ENCODE measurements at places on chromosomes 4 and X.

GRCh38 chrX:77564823-77565222 lies 117.6 kb downstream of the FGF16 start:
- DNase-seq = no peak

DNA sequence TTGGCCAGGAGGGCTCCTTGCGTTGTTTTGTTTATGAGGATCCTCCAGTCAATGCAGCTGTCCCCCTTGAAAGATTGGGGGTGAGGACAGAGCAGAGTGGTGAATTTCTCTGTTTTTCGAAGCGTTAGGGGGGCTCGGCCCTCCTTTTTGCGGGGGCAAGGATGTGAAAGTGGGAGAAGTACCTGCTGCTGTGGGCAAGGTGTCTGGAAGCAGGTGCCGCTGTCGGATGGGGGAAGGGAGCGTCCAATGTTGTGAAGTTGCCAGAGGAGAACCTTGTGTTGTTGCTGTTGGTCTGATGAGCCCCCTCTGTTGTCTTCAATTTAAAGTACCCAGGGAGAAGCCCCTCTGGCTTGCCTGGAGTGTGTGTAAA lies 613 bp downstream of the GLRB start:
- no peak for DNase-seq

GRCh38 chr4:98662626-98663225 lies 4.3 kb upstream of the TSPAN5 start:
- DNase-seq = no peak

GRCh38 chrX:24294619-24295018 lies 19.2 kb downstream of the SUPT20HL2 start:
- no peak for DNase-seq

- DNase-seq = no peak
These were observed 48.1 kb upstream of the ATXN3L start for GRCh38 chrX:13367950-13368349.

DNA sequence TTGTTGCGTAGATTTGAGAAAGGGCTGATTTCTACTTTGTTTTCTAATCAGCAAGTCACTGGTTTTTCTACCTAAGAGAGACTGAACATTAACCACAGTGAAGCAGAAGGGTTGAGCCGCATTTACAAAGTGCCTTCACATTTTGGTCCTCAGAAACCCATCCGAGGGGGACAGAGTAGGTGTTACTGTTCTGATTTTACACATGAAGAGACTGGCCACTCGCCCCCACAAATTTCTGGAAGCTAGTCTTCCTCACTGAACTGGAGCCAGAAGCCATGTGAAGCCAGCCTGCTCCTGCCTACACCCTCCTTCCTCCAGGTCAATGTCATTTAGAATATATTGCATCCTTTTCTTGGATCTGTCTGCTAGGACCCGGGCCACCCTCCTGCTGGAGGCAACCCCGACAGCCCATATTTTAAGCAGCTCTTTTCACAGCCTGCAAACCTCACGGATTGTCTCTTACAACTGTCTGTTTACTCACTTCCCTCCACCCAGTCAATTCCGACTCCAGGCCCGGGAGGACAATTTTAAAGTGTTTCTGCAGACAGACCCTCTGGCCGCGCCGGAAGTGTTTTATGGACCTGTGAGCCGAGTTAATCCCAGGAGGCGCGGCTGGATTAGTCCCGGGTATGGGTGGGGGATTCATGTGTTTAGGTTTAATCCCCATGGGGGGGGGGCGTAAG lies 73.2 kb upstream of the BCOR start:
- DNase-seq = peak; percentile 12

GRCh38 chr4:32145987-32146386 lies 1425.8 kb downstream of the PCDH7 start:
- DNase-seq = no peak

DNA sequence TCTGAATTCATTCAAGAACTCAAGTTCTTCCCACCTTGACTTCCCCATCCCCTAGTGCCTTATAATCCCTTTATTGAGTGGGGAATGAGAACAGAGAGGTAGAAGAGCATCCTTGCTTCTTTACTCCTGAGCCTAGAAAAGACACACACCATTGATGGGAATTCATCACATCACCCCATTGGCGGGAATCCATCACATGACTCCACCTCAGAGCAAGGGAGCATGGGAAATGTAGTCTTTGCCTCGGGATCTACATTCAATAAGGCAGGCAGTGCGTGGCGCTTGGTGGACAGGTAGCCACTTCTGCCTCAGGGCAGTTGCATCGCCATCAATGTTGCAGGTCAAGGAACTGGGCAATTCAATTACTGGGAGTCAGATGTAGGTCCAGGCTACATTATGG lies 50.7 kb downstream of the MXRA5 start:
- no peak for DNase-seq

- peak; percentile 17 for DNase-seq
These were observed at the start of gene DCHS2 for GRCh38 chr4:154491341-154492271. Gene DCHS2 (minus strand): TSS chr4:154491799. CDS start chr4:154491355, 444 bp downstream.

DNA sequence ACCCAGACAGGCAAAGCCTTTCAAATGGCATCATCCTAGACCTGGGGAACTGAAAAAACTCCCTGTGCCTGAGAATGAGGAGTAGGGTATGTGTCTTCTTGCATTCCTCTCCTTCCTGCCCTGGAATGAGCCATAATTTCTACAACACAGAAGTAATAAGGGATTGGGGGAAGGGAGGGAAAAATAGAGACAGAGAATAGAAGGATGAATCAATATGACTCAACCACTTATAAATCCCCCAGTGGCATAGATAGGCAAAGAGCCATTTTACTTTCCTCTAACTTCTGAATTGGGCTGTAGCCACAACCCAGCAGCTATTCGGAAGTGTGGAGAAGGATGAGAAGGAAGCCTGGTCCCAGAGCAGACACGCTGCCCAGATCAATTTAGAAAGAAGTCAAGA lies 99.9 kb downstream of the NHS start:
- DNase-seq = no peak

DNA sequence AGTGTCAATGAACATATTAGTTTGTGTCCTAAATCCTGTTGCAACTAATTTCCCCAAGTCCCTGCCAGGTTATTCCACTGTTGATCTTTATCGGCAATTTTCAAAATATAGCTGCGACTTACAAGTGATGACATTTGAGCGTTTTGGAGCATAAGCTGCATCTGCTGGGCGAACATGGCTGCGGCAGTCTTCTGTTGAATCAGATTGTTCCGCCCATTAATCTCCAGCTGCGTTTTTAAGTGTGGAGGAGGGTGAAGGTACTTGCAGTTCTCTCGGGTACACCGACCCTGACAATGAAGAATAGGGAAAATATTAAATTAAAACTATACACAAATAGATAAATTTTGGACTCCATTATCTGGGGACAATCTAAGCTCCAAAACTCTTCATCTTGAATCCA lies 82.7 kb downstream of the MBNL3 start:
- peak; percentile 42 for DNase-seq

DNA sequence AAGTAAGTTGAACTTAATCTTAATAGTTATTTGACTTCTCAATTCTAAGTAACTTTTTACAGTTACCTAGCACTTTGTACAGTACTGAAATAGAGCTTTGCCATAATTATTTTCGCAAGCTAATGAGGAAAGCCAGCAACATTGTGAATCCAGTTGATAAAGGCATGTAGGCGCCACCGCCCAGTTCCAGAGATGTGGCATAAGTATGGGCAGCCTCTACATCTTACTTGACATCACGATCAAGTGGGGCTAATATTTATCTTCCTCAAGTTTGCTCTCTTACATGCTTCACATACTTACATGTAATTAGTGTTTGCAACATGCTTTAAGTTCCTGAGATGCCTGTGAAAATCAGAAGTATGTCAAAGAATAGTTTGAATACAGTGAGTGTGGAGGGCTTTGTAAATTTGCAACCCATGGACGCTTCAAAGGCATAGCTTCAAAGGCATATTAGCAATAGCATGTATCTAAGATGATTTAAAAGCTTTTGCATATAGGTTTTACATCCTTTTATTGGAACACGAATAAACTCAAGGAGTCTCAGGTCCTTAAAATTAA lies 34.9 kb upstream of the VCX3B start:
- no peak for DNase-seq

GRCh38 chr4:2269206-2269531 lies 7.3 kb upstream of the MXD4 start:
- no peak for DNase-seq

DNA sequence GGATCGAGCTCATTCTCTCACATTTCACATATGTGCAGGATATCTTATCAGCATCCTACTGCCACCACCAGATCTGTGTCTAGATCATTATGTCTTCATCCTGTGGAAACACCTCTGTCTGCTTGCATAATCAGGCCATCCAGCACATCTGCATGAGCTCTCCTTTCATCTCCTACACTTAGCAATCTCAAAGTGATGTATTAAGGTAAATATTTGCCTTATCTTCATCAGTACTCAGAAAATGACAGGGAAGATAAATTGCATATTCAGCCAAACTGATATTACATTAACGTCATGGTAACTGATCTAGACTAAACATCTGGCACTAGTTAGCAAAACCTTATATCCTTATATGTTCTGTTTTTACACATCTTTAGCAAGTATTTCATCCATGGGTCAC lies 207.3 kb upstream of the PABPC4L start:
- no peak for DNase-seq

- DNase-seq = no peak
These were observed 254.2 kb downstream of the ADAMTS3 start for GRCh38 chr4:72314869-72315268.

DNA sequence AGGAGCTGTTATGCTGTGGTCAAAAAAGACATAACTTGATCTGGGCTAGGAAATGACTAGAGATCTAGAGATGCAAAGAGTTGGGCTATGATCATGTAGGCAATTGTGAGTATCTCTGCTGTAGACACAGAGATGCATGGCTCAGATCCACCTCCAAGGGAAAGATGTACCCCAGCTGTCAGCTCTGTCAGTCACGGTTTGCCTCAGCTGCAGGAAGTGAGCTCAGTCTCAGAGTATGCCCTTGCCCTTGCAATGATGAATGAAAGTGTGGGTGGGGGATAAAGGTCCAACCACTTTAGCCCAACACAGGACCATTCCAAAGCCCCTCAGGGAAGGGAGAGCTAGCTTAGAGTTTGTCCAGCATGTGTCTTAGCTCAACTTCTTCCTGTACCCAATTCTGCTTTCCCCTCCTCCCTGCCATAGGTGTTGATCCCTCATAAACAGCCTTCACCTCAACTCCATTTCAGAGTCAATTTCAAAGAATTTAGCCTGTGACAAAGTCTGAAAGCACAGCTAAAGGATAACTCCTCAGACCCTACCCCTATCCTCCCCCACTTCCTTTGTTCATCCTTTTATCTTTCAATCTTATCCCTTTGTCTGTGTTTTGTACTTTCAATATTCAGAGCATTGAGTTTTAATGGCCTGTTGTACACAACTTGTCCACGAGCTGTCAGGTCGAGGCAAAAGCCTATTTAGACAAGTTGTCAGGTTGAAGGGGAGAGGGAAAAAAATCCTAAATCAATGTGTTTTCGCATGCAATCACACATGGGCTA lies 90.6 kb downstream of the MID1IP1 start:
- DNase-seq = no peak

DNA sequence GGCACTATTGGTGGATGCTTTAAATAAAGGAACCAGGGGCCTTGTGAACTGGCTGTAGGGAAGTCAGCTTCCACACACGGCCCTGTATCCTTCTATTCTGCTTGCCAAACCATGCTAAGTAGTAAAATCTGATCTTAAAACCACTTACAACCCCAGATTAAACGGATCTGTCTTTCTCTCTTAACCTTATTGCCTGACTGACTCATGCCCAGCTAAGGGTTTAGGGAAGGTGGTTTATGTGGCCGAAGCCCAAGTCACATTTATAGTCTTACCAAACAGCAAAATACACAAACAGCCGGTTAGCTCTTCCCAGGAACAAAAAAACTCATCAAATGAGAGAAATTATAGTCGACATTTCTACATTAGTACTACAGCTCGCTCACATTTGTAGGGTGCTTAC lies 988.4 kb upstream of the TENM3 start:
- DNase-seq = no peak

- DNase-seq = no peak
These were observed 1041.2 kb upstream of the INTU start for GRCh38 chr4:126591583-126591982.

DNA sequence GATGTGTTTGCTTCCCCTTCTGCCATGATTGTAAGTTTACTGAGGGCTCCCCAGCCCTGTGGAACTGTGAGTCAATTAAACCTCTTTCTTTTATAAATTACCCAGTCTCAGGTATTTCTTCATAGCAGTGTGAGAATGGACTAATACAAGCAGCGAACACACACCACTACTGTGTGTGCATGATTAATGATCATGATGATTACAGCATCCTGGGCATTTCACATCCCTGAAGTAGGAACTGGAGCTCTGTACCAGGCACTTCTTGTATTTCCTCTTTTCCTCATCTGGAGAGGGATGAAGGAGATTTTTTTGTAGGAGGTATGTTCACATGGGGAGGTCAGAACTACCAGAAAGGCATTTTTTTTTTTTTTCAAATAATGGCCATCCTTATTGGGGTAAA lies 60.8 kb downstream of the PPM1K start:
- DNase-seq = no peak

GRCh38 chr4:38129460-38130227 lies 169.4 kb downstream of the PTTG2 start:
- DNase-seq = no peak

DNA sequence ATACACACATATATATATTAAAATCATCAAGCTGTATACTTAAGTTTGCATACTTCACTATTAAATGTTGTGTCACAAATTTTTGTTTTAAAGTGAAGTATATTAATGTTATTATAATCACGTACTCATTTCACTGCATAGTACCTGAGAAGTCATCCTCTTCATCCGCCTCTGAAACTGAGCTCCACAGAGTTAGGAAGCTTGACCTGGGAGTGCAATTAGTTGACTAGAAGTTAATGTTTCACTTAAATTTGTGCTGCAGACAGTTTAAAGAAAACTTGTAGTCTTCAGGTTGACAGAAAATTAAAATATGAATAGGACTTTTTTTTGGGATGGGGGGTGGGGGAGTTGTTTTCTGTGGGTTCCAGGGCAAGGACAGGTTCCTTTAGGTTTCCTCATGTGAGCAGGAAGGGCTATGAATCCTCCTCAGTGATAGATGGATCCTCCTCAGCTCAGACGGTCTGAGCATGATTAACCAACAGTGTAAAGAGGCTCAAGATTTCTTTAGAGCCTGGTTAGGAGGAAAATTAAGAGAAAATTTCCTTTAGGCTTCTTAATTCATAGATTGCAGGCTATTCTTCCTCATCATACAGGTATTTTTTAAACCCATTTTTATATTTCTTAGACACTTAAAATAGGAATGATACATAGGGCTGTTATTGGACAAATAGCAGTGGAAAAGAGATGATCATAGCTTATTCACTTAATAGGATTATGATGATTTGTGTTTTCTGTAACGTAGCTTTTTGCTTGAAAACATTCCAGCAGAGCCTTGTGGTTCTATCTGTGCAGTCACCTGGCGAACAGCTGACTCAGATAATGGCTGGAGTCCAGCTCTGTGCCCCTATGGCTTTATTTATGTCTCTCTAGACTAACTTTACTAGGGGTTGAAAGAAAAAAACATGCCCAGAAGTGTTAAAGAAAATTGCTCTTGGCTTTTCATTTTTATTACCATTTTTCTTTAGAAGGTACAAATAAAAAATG lies 102.7 kb downstream of the SLC4A4 start:
- no peak for DNase-seq

DNA sequence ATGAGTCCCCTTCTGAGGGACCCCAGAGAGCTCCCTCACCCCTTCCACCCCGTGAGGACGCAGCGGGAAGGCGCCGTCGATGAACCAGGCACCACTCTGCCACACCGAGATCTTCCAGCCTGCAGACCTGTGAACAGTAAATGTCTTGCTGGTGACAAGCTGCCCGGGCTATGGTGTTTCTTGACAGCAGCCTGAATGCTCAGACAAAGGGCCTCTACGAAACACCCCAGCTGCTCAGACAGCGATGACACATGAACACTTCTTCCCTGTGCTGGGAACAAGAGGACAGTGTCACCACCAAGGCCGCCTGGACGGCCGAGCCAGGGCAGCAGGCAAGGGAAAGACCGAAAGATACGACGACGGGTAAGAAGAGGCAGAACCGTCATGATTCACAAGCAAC lies 30.6 kb upstream of the GTPBP6 start:
- no peak for DNase-seq

Data from NCI-H1105 (cell line).